Karpas-422 (cell line): ENCODE measurements at places on chromosomes 5 and 9. TPM values are rescaled to one million over a fixed set of nuclear protein-coding genes. Genes with fewer than 3 reads are reported as not detected.

MEIKIN gene
- total RNA-seq, result not detected in 2 replicates

DNA sequence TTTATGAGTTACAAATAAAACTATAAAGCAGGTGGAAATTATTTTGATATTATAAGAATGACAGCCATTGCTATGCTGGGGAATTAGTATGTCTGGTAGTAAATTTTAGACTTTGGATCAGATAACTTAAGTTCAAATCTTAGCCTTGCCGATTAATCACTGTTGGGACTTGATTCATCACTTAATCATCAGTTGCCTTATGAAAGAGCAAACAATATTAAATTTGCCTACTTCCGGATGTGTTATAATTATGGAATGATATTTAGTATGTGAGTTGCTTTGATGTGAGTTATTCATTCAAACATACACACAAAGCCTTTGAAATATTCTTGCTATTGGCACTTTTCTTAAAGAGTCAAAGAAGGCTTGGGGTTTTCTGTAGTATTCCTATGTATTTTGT, 717.7 kb downstream of the BRINP1 start:
- no peak for DNase-seq

DNA sequence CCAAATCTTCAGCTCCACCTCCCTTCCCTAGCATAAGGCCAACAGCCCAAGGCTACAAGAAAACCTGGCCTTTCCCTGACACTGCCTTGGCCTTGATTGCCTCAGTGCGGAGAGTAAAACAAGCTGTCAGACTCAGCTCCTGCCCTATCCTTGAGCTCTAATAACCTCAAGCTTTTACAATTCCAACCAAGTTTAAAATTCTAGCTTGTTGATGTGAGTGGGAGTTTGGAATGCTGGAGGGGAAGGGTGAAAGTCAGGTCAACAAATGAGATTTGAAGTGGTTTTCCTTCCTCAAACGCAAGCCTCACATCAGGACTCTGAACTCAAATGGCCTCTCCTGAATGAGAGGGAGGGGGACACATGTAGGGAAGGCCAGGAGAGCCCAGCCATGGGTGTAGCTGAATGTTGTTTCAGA, 197.0 kb upstream of the VLDLR start:
- DNase-seq, result no peak

FIBCD1 gene
- not detected in 2 replicates for total RNA-seq

ADAMTS19 gene
- 2.5 and 3.1 TPM in 2 replicates for total RNA-seq

NREP gene
- total RNA-seq, result 2.7 and 5.8 TPM in 2 replicates

- DNase-seq, result no peak
Measured at GRCh38 chr5:53118879-53119278, 9.3 kb upstream of the MOCS2 start.

GRCh38 chr9:128882677-128883603, 1.0 kb downstream of the LRRC8A start:
- peak; percentile 56 for DNase-seq

- DNase-seq, result no peak
Measured at GRCh38 chr5:171336521-171337209, 27.6 kb downstream of the TLX3 start.

DAB2 gene
- total RNA-seq, result not detected in 2 replicates

- no peak for DNase-seq
Measured at GRCh38 chr9:79263628-79264027, 308.1 kb upstream of the TLE4 start.

DNA sequence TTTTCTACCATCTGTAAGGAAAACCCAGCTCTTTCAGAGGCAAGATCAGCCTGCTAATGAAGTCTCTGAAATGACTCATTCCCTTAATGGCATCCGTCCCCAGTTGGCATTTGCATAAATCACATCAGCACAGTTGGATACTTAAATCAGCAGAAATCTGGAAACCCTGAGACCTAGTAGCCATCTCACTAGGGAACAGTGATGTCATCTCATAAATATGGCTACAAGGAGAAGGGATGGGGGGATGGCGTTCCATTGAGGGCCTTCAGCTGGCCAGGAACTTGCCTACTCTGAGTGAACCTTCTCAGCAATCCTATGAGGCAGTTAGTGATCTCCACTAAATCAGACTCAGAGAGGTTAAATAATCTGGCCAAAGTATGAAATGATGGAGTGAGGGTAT, 81.8 kb downstream of the CMYA5 start:
- no peak for DNase-seq

F2RL2 gene
- not detected in 2 replicates for total RNA-seq

GRCh38 chr5:148969291-148969690, 93.6 kb downstream of the SH3TC2 start:
- DNase-seq, result no peak

DNA sequence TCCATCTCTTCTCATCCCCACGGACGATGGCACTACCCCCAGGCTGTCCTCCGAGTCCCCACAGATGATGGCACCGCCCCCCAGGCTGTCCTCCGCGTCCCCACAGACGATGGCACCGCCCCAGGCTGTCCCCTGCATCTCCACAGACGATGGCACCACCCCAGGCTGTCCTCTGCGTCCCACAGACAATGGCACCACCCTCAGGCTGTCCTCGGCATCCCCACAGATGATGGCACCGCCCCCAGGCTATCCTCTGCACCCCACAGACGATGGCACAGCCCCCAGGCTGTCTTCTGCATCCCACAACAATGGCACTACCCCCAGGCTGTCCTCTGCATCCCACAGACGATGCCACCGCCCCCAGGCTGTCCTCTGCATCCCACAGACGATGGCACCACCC, 57.4 kb upstream of the PTCH1 start:
- DNase-seq, result peak; percentile 72

DNA sequence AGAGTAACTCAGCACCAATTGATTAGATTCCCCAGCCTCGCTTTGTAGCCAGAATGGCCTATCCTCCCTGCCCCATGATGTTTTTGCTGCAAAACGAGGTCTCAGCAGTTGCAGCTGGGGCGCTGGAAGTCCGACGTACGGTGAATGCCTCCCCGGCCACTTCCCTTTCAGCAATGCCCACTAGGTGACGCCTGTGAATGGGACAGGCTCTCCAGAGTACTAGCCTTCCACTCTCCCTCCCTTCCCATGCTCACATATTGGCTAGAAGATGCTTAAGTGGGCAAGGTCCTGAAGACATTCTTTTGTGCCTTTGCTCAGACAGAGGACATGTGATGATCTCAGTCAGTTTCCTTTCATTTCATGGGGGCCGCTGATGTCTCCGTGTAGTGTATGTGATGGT, 50.8 kb downstream of the DMRT2 start:
- DNase-seq, result peak; percentile 51

DNA sequence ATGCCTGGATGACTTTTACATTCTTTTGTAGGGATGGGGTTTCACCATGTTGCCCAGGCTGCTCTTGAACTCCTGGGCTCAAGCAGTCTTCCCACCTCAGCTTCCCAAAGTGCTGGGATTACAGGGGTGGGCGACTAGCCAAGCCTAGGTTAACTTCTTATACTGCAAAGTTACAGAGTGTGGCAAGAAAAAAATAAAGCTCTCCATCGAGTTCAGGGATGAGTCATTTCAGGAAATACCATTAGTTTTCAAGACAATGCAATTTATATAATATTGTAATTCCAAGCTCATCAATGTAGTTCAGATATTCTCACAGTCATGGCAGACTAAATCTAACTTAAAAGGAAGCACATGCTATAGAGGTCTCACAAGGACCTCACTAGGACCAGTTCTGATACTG, 11.5 kb upstream of the ABO start:
- no peak for DNase-seq

DNA sequence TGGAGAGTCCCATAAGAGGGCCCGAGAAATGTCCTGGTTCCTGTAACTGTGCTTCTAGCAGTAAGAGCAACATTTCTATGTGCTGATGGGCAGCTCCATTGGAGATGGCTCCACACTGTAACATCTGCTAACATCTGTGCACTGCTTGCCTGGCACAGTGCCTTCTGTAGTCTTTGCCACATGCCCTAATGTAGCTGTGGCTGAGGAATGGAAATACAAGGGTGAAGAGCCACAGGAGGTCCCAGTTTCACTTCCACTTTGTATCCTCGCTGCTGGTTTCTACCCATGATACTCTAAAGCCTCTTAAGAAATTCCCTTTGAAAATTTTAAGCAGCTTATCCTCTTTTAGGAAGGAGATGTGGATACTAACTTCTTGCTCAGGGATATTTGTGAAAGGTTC, 97.4 kb downstream of the HOMER1 start:
- peak; percentile 65 for DNase-seq

TMEFF1 gene
- total RNA-seq, result not detected in 2 replicates

GRCh38 chr5:143383988-143384387, 19.5 kb downstream of the NR3C1 start:
- peak; percentile 77 for DNase-seq

DNA sequence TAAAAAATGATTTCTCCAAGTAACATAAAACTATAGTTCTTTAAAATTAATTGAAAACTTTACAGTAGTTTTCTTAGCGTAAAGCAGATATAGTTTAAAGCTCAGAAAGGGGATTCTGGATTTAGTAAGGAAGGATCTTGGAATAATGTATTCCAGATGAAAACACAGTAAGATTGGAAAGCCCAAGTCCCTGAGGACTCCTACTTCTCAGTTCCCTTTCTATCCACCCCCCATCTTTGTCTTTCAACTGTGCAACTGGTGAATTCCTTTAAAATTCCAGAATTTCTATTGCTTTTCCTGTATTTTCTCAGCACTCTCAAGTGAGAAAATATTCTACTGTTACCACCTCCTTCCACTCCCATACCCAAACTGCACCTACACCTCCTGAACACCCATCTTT, 184.5 kb upstream of the FBN2 start:
- no peak for DNase-seq

DNA sequence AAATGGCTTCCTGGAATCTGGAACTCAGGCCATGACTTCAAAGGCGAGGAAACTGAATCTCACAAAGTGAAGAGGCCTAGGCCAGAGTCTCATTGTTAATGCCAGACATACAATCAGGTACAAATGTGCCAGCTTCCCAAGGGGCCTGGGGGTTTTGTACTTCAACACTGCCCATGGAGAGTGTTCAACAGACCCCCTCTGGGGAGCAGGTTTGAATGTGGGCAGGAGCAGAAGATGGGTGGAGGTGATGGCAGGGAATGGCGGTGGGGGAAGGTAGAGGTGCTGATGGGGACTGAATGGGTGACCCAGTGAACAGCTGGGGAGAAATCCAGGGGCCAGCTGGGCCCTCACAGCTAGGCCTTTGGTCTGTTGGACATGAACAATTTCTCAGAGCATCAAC, 12.0 kb downstream of the FOXI1 start:
- no peak for DNase-seq

QSOX2 gene
- total RNA-seq, result 11.3 and 18.9 TPM in 2 replicates

GRCh38 chr5:107864793-107865192, 194.1 kb upstream of the EFNA5 start:
- no peak for DNase-seq

RETREG1 gene
- not detected in 2 replicates for total RNA-seq

DNA sequence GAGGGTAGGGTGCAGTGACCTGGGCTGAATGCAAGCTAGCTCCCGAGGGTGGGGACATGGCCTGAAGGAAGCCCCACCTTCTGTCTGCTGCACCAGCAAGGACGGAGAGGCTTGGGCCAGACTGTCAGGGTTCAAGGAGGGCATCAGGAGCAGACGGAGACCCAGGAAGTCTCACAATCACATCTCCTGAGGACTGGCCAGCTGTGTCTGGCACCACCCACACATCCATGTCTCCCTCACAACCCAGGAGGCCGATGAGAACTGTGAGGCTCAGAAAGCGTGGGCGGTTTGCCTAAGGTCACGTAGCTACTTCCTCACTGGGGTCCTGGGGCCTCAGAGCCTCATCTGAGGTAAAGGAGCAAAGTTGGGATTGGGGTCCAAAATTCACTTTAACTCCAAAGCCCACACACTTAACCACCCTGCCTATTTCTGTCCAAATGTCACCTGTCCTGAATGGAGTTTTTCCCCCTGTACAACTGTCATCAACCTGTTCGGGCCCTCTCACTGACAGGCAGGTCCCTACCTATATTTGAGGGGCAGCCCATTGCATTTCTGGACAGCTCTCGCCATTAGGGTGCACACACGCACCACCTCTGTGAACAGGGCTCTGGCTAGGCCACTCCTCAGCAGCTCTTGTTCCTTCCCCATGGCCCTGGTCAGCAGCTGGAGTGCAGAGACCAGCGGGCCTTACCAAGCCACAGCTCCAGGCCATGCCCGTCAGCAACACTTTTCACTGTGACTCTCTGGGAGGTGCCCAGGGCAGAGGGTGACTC, 3.4 kb downstream of the IL13 start:
- DNase-seq, result no peak

PTPRD gene
- 0.32 and 0.63 TPM in 2 replicates for total RNA-seq

DNA sequence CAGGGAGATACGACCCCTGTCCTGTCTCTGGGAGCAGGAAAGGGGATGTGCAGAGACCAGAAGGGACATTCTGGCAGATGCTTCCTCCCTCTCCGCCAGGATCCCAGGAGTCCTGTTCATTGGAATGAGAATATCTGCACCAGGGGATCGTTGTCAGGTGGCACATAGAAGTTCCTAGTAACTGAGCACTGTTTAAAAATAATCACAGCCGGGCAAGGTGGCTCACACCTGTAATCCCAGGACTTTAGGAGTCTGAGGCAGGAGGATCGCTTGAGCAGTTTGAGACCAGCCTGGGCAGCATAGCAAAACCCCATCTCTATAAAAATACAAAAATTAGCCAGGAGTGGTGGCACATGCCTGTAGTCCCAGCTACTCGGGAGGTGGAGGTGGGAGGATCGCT, 12.3 kb downstream of the SARDH start:
- DNase-seq, result no peak

- DNase-seq, result no peak
Measured at GRCh38 chr9:5978523-5978922, 36.9 kb downstream of the RANBP6 start.

DNA sequence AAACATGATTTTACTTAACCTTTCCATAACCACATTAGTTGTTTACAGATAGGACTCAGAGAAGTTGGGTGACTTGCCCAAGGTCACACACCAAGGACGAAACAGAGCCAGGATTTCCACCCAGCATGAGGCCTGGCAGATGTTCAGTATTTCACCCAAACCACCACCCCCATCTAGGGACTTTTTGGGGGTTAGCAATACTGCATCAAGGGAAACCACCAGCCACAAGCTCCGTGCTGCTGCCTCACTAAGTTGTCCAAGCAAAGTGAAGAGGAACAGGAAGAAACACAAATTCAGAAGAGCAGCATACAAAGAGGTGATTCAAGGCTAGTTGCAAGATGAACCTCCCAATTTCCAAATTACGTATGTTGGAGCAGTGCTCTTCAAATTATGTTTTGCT, 219.6 kb upstream of the RORB start:
- no peak for DNase-seq

GRCh38 chr5:154791535-154791934, 36.4 kb downstream of the LARP1 start:
- DNase-seq, result peak; percentile 59

- DNase-seq, result no peak
Measured at GRCh38 chr5:8098081-8098480, 229.1 kb downstream of the MTRR start.

FOXE1 gene
- total RNA-seq, result not detected in 2 replicates

DNA sequence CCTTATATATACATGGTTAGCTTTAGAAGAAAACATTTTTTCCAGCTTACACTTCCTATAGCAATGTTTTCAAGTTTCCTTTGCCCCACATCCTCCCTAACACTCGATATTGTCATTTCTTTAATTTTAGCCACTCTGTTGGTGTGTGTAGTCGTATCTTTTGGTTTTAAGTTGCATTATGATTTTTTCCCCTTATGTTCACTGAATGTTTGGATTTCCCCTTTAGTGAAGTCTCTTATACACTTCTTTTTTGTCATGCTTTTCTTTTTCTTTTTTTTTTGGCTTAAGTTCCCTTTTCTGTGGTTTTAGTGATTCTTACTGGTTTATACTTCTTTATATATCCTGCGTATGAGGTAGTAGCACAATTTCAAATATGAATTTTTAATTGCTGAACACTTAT, 58.8 kb downstream of the KDM4C start:
- DNase-seq, result no peak
